Activated naive CD4-positive, alpha-beta T cell treated with anti-CD3 and anti-CD28 coated beads for 36 hours (primary cell): ENCODE measurements at places on chromosomes 2 and 18. TPM values are rescaled to one million over a fixed set of nuclear protein-coding genes. Genes with fewer than 3 reads are reported as not detected.

DNA sequence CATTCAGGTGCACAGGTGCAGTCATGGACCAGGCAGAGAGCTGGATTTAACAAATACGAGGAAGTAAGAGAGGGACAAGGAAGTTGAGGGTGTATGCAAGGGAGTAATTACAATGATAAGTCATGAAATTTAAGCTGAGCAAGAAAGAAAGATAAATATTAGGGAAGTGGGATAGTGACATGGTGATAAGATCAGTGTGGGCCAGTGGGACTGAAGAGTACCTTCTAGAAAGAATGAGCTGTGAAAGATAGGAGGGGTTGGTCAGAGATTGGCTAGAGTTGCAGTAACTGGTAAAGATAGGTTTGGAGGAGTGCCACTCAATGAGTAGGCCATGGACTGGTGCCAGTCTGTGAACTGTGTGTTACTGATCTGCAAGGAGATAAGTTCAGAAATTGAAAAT is 200.8 kb upstream of the SIX3 start:
- no peak for DNase-seq
- H3K27me3 ChIP-seq, result no peaks in the 10 kb centered on the region
- peaks cover 15% of the 10 kb centered on the region for H3K36me3 ChIP-seq
- H3K4me3 ChIP-seq, result no peak overlapping the region
- no peaks in the 10 kb centered on the region for H3K4me1 ChIP-seq

The RUFY4 gene
- 1.2 TPM for total RNA-seq

DNA sequence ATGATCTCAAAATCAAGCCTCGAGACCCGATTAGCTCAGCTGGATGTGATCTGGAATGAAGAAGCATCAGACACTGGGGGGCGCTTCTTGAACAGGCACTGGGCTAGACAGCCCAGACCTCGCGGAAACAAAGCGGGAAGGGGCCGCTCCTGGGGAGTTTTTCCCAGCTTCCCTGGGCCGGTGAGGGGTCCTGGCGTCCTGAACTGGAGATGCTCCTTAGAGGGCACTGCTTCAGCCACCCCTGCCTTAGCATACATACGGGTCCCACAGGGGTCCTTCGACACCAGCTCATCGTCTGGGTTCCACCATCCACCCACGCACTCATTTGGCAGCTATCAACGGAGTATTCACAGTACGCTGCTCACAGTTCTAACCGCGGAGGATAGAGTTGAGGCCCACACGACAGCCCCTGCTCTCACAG is 146.7 kb downstream of the TSN start:
- no peaks in the 10 kb centered on the region for H3K36me3 ChIP-seq
- DNase-seq, result no peak
- no peak overlapping the region for H3K27ac ChIP-seq
- no peaks in the 10 kb centered on the region for H3K4me1 ChIP-seq
- H3K4me3 ChIP-seq, result no peak overlapping the region

The CREG2 gene
- not detected for total RNA-seq

DNA sequence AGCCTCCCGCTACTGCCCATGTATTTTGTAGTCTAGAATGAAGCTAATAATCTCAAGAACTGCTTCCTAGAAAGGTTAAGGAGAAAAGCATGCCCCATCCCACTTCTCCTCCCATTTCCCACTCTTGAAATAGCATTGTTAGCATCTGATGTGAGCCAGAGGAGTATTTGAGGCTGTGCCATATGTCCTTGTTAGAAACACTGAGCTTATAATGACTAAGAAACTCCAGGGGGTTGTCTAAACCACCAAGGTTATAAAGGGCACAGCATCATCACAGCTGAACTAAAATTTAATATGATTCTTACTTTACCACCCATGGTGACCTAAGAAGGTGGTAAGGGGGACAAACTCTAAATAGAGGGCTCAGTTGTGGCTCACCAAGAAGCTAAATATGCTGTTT is 16.6 kb downstream of the TSPYL6 start:
- no peaks in the 10 kb centered on the region for H3K4me1 ChIP-seq
- no peaks in the 10 kb centered on the region for H3K27me3 ChIP-seq
- DNase-seq, result no peak
- no peak overlapping the region for H3K4me3 ChIP-seq
- H3K27ac ChIP-seq, result no peak overlapping the region

GRCh38 chr2:217269701-217270484 is 410.0 kb upstream of the TNP1 start:
- no peak overlapping the region for H3K27ac ChIP-seq
- DNase-seq, result no peak
- H3K4me3 ChIP-seq, result no peak overlapping the region
- H3K4me1 ChIP-seq, result no peaks in the 10 kb centered on the region
- peaks cover 22% of the 10 kb centered on the region for H3K27me3 ChIP-seq

The PROKR1 gene
- total RNA-seq, result not detected

GRCh38 chr2:150732064-150732463 is 244.6 kb upstream of the RND3 start:
- no peaks in the 10 kb centered on the region for H3K27me3 ChIP-seq
- no peak overlapping the region for H3K4me3 ChIP-seq
- no peak overlapping the region for H3K27ac ChIP-seq
- no peak for DNase-seq

The SPP2 gene
- total RNA-seq, result not detected

GRCh38 chr2:236862961-236863728 is 222.5 kb upstream of the COPS8 start:
- H3K27me3 ChIP-seq, result peaks cover 1% of the 10 kb centered on the region
- H3K4me3 ChIP-seq, result no peak overlapping the region
- no peak overlapping the region for H3K27ac ChIP-seq
- no peaks in the 10 kb centered on the region for H3K36me3 ChIP-seq

GRCh38 chr18:50816419-50817166 is 3.2 kb downstream of the MRO start:
- H3K4me1 ChIP-seq, result no peaks in the 10 kb centered on the region
- H3K4me3 ChIP-seq, result no peak overlapping the region
- H3K36me3 ChIP-seq, result no peaks in the 10 kb centered on the region
- no peak overlapping the region for H3K27ac ChIP-seq
- DNase-seq, result no peak

DNA sequence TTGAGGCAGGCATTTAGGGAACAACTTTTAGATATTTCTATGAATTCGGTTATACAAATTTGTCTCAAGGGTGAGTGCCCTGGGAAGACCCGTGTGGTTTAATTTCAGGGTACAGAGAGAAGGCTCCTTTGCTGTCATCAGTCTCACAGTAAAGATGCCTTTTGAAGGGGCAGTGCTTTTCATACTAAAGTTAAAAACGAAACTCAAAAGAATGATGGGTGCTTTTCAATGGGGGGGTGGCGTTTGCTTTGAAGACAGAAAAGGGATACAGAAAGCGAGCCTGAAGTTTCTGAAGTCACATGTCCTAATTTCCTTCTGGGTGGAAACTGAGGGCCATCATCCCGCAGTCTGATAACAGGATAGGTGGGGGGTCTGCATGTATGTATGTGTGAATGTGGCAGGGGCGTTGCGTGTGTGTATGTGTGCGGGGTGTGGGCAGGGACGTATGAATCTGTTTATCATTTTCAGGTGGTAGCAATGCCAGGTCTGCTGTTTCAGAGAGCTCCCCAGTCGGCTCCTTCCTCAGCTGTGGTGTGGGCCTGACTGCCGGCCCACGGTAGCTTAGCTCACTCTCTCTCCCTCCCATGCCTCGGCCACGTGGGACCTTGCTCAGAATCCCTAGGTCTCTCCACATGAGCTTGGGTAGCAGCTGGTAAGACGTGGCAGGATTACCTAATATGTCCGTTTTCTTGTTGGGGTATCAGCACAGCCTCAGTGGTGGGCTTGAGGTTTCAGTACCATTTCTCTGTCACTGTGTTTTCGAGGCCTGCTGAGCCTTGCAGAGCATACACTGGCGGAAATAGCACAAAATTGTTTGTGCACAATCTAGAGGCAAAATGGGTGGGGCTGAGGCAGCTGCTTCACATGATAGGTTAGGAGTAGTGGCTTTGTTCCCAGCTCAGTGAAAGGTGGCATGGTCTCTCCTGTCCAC is 32.7 kb downstream of the ARHGAP25 start:
- H3K4me1 ChIP-seq, result peaks cover 97% of the 10 kb centered on the region
- DNase-seq, result peak; percentile 57
- H3K27me3 ChIP-seq, result no peaks in the 10 kb centered on the region
- H3K36me3 ChIP-seq, result peaks cover 10% of the 10 kb centered on the region
- H3K4me3 ChIP-seq, result peak overlapping the region; percentile 77

The CBLN2 gene
- not detected for total RNA-seq

DNA sequence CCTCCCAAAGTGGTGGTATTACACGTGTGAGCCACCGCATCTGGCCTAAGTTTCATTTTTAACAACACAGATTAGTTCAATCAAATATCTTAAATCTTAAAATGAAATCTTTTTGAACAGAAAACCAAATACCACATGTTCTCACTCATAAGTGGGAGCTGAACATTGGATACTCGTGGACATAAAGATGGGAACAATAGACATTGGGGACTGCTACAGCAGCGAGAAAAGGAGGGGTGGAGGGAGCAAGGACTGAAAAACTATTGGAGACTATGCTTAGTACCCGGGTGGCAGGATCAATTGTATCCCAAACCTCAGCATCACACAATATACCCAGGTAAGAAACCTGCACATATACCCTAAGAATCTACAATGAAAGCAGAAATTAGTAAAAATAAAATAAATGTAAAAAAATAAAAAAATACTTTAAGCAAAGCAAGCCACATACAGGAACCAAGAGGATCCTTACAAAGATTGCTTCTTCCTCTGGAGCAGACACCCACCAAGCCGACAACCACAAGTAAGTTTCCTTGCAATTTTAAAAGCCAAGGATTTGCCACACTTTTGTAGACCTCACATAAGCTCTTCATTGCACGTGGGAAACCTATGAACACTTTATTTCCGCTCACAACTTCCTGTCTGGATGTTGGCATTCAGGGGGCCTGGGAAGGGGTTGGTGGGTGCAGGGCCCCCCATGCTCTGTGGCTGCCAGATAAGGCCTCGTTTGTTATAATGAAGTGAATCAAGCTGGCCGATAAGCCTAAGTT is 147.9 kb downstream of the MYCN start:
- no peak for DNase-seq
- no peak overlapping the region for H3K4me3 ChIP-seq
- no peaks in the 10 kb centered on the region for H3K36me3 ChIP-seq
- no peak overlapping the region for H3K27ac ChIP-seq

GRCh38 chr18:59730896-59731295 is 33.7 kb upstream of the CCBE1 start:
- no peaks in the 10 kb centered on the region for H3K36me3 ChIP-seq
- H3K27me3 ChIP-seq, result peaks cover 3% of the 10 kb centered on the region
- no peak overlapping the region for H3K4me3 ChIP-seq

DNA sequence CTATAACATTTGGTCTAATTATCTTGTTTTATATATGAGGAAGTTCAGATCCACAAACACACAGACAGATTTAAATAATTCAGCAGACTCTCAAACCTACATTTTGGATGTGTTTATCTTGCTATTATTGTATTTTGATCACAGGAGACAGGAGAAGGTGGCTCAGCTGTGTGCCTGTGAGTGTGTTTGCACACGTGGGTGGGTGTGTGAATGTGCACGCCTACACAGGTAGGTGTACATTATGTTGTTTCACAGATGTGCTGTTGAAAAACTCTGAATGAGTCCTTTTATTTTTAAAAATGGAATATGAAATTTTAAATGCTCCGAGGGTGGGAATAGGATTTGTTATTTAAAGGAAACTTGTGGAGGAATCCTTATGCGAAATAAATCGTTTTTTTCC is 183.4 kb downstream of the PRKCE start:
- H3K36me3 ChIP-seq, result peaks cover 6% of the 10 kb centered on the region
- DNase-seq, result no peak
- H3K4me3 ChIP-seq, result no peak overlapping the region
- no peaks in the 10 kb centered on the region for H3K27me3 ChIP-seq
- no peak overlapping the region for H3K27ac ChIP-seq
- H3K4me1 ChIP-seq, result peaks cover 6% of the 10 kb centered on the region

DNA sequence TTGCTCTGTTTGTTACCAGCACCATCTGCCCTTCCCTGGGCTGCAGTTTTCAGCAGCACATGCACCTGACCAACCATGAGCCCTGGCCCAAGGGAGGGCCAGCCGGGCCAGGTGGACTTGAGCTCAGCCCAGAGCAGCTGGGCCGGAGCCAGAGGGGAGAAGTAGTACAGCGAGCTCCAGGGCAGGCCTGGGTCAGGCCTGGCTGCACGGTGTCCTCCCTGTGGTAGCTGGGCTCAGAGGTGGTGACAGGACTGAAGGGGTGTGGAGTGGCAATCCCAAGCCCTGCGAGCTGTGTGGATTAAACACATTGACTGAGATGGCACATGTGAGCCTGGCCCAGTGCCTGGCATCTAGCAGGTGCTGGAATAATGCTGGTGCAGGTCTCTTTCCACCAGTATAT is 222.2 kb downstream of the GLI2 start:
- no peak overlapping the region for H3K4me3 ChIP-seq
- no peaks in the 10 kb centered on the region for H3K27me3 ChIP-seq
- H3K27ac ChIP-seq, result no peak overlapping the region
- no peak for DNase-seq
- H3K4me1 ChIP-seq, result no peaks in the 10 kb centered on the region

The SH2D6 gene
- 0.40 TPM for total RNA-seq

The RTP5 gene
- total RNA-seq, result not detected

GRCh38 chr2:217058791-217059755 is 199.2 kb upstream of the TNP1 start:
- H3K27ac ChIP-seq, result no peak overlapping the region
- H3K27me3 ChIP-seq, result peaks cover 2% of the 10 kb centered on the region
- no peaks in the 10 kb centered on the region for H3K36me3 ChIP-seq
- no peak for DNase-seq
- no peaks in the 10 kb centered on the region for H3K4me1 ChIP-seq
- no peak overlapping the region for H3K4me3 ChIP-seq

GRCh38 chr2:31334311-31335026 is 80.1 kb downstream of the XDH start:
- no peaks in the 10 kb centered on the region for H3K36me3 ChIP-seq
- no peak for DNase-seq
